ENCODE measurements at places on chromosomes 11 and 22.

DNA sequence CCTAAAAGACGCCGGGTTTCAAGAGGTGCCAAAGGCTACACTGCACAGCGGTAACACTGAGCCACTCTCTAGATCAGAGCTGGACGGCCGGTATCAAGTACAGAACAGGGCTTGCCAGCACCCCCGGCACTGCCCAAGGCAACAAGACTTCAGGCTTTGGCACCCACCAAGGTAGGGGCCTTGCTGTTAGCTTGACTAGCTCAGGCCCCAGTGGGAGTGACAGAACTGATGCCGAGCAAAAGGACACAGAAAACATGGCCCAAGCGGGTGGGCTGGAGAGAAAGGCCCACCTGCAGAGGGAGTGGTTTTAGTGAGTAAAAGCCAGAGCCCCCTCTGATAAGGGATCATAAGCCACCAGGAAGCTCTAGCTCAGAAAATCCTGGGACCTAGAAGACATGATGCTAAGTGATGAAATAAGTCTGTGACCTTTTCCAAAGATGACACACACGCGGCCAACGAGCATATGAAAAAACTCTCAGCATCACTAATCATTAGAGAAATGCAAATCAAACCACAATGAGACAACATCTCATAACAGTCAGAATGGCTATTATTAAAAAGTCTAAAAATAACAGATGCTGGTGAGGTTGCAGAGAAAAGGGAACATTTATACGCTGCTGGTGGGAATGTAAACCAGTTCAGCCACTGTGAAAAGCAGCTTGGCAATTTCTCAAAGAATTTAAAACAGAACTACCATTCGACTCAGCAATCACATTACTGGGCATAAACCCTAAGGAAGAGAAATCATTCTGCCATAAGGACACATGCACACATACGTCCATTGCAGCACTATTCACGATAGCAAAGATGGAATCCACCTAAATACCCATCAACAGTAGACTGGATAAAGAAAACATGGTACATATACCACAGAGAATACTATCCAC, 12.9 kb downstream of the EHD1 start:
- DNase-seq = peak; percentile 97

DNA sequence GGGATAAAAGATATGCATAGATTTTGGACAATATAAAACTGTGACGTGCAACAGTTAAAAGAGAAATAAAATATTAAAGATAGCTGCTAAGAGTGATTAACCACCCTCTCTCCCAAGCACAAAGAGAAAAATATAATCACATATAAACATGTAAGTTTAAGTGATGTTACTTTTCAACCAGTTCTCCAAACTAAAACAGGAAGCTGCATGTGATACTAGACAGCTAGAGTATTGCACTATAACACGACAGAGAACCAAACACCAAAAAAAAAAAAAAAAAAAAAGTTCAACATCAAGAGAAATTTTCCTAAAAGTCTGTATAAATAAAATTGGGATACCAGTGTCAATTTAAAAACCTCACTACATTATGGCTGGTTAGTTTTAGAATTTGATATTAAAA, 79.1 kb downstream of the PICALM start:
- DNase-seq = no peak

GRCh38 chr22:28375761-28376534, 303.7 kb downstream of the TTC28 start:
- peak; percentile 24 for DNase-seq

- no peak for DNase-seq
Measured at GRCh38 chr11:59380263-59381059, 21.8 kb downstream of the OR5AN1 start.

DNA sequence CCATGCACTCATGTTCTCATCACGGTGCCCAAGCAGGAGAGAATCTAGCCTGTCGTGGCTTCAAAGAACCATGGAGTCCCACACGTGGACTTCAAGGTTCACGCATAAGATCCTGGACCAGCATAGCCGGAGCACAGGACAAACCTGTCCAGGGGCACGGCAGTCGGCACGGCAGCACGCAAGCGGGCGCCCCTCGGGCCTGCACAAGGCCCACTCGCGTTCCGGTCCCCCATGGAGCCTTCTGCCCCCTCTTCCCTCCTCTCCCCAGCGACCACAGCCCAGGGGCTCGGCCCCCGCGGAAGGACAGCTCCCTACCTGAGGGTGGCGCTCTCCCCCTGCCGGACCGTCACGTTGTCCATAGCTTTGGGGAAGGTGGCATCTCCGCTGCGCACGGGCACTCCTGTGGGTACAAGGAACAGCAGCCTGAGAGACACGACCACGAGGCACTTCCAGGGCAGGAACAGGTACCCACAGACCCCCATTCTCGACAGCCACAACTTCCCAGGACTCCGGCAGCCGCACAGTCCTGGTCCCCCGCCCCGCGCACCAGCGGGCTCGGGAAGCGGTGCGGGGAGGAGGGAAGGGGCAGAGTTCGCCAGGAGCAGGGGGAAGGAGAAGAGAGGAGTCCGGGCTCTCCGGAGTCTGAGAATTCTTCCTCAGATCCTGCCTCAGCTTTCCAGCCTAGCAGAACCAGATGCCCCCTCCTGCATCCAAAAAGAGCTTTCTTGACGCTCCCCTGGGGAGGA, 589.5 kb downstream of the OPCML start:
- DNase-seq = no peak

DNA sequence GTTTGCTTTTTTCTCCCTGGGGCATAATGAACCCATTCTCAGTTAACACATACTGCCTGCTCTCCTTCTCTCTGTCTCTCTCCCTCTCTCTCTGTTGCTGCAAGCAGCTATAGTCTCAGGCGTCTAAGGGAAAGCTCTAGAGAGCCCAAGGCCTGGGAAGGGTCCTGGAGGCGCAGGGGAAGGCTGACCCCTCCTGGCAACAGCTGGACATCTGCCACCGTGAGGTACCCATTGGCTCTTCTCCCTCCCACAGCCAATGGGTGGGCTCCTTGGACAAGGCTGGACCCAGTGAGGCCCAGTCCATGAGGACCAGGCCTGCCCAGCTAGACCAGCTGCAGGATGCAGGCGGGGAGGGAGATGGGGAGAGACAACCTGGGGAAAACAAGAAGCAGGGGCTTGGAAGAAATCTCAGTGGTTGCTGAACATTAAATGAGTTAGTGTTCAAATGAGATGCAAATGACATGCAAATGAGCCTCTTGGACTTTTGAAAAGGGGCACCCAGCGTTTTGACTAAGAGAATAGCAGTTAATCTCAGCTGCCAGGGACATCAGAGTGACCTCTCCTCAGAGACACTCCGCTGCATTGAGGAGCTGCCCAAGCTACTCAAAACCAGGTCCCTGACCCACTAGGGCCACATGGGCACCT, 349.7 kb downstream of the BUD13 start:
- no peak for DNase-seq

- peak; percentile 97 for DNase-seq
Measured at GRCh38 chr11:111878849-111879636, at the start of the genes CFAP68 and FDXACB1. Gene CFAP68, plus strand, starts transcription at chr11:111879541. Its CDS starts 20 bp downstream, at chr11:111879561. Gene FDXACB1, minus strand, starts transcription at chr11:111879165. Its CDS starts 33 bp downstream, at chr11:111879132.

GRCh38 chr22:46684706-46685105, 53.3 kb downstream of the CERK start:
- no peak for DNase-seq

- DNase-seq = no peak
Measured at GRCh38 chr11:31442086-31442485, 67.3 kb downstream of the IMMP1L start.

- no peak for DNase-seq
Measured at GRCh38 chr11:128285321-128285720, 302.0 kb downstream of the ETS1 start.

GRCh38 chr11:67117672-67118180, 1.3 kb upstream of the KDM2A start:
- DNase-seq = no peak

GRCh38 chr11:89442801-89443200, 48.4 kb downstream of the NOX4 start:
- DNase-seq = no peak

GRCh38 chr11:111301842-111302118, 3.4 kb downstream of the POU2AF3 start:
- DNase-seq = no peak

DNA sequence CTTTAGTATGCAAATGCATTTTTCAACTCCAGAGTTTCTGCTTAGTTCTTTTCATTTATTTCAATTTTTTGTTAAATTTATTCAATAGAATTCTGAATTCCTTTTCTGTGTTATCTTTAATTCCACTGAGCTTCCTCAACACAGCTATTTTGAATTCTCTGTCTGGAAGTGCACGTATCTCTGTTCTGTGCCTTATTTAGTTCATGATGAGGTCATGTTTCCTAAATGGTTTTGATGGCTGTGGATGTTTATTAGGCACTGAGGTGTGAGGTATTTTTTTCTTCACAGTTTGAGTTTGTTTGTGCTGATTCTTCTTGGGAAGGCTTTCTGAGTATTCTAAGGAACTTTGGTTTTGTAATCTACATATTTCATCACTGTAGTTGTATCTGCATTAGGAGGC, 2042.8 kb upstream of the RAG2 start:
- DNase-seq = no peak

- no peak for DNase-seq
Measured at GRCh38 chr11:69920345-69921127, 101.3 kb upstream of the FGF3 start.

DNA sequence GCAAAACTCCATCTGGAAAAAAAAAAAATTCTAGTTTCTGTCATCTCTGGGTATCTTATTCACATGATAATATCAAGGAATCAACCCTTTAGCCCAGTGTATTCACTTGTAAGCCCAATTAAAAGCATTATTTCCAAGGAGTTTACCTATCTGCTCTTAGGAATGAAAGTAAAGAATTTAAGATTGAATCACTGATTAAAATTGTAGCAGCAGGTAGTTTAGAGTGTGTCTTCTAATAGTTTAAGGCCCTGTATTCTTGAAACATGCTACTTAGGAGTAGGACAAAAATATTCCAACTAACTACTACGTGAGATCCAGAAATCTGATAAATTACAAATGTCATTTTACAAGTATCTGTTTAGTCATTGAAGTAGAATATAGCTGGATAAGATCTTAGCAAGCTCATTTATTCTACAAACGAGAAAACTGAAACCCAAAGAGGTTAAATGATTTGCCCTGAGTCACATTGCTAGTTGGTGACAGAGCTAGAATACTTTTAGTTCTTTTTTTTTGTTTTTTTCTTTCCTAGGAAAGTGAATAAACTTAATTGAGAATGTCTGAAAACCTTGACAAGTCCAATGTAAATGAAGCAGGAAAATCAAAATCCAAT, 4.0 kb downstream of the TCP11L1 start:
- peak; percentile 80 for DNase-seq

GRCh38 chr22:50105208-50106100, 15.6 kb downstream of the MOV10L1 start:
- DNase-seq = peak; percentile 46

GRCh38 chr11:130413405-130414106, 14.9 kb downstream of the ADAMTS8 start:
- DNase-seq = peak; percentile 93

DNA sequence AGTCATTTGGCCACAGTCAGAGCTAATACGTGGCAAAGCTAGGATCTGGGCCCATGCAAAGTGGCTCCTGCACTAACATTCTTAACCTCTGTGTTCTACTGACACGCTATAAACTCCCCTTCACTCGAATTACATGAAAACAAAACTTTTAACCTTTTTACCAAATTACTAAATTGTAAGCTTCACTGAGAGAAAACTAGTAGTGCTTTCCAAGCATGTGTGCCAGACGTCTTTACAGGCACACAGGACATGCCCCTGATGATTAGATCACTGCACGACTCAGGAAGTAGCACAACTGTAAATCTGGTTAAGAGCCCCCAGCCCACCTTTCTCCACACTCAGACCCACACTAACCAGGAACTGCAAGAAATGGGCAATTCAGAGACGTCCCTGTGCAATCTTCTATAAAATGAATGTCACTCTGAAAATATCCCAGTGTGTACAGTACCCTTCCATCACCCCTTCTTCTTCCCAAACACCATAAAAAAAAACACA, 16.1 kb downstream of the PHF21A start:
- no peak for DNase-seq

- DNase-seq = no peak
Measured at GRCh38 chr22:37126383-37126782, 16.9 kb upstream of the TMPRSS6 start.

DNA sequence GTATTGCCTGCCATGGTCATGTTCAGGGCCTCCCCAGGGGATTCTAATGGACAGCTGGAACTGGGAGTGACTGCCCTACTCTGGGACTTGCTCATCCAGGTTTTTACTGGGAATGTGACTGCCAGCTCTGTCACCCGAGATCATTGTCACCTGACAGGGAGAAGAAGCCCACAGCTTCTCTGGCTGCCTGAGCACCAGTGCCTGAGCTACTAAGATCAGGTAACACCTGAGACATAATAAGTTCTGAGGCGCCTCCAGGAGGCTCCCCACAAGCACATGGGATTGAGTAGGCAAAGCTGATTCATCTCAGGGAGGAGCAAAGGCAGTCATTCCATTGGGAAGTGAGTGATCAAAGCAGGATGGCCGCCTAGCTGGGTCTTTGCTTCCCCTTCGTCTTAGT, 84.2 kb upstream of the GALNT18 start:
- DNase-seq = peak; percentile 1

GRCh38 chr22:36808721-36809344, 8.0 kb downstream of the PVALB start:
- DNase-seq = no peak

Data from EH (cell line).